ENCODE measurements at places on chromosomes 7 and 10. TPM values are rescaled to one million over a fixed set of nuclear protein-coding genes. Genes with fewer than 3 reads are reported as not detected.

Gene NEUROD6
- total RNA-seq = not detected

Gene MEOX2
- total RNA-seq = not detected

Gene NPSR1
- total RNA-seq = not detected

Gene SVIL
- total RNA-seq = 19.6 TPM

Gene NPY
- total RNA-seq = not detected

Gene ACSM6
- total RNA-seq = not detected

Gene PON1
- not detected for total RNA-seq

Gene JCAD
- total RNA-seq = not detected

Gene UTF1
- total RNA-seq = 0.23 TPM
